CD4-positive, alpha-beta T cell treated with Interleukin-1 beta for 1 hour (primary cell): ENCODE measurements at places on chromosomes 4 and X.

DNA sequence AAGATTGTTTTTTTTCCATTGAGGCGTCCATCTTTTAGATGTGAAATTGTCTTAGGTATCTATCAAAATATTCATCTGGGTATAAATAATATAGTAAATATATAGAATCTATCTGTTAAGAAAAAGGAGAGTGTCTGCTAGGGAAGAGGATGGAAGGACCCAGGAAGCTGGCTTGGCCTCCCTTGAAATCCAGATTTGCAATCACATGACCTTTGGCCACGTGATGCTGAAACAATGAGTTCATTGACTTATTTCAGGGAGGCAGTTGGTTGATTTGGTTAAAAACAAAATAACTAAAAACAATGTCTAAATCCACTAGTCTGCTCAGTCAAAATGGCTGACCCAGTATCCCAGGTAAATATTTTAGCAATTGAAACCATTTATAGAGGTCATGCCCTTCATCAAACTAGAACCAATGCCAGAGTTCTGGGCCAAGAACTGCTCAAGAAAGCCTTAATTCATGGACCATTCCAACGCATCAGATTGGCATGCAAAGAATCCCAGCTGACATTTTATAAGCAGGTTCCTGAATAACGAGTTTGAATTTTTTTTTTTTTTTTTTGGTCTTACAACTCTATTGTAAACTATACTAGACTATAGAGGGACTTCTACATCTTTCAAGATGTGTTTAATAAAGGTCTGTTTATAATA, 172.7 kb downstream of the MID1 start:
- DNase-seq, result no peak

- no peak for DNase-seq
Measured at GRCh38 chr4:38728631-38729141, 54.1 kb downstream of the TLR10 start.

GRCh38 chr4:157702831-157703230, 470.0 kb downstream of the GASK1B start:
- DNase-seq, result no peak

- peak; percentile 40 for DNase-seq
Measured at GRCh38 chr4:15410750-15411149, 17.1 kb upstream of the C1QTNF7 start.

DNA sequence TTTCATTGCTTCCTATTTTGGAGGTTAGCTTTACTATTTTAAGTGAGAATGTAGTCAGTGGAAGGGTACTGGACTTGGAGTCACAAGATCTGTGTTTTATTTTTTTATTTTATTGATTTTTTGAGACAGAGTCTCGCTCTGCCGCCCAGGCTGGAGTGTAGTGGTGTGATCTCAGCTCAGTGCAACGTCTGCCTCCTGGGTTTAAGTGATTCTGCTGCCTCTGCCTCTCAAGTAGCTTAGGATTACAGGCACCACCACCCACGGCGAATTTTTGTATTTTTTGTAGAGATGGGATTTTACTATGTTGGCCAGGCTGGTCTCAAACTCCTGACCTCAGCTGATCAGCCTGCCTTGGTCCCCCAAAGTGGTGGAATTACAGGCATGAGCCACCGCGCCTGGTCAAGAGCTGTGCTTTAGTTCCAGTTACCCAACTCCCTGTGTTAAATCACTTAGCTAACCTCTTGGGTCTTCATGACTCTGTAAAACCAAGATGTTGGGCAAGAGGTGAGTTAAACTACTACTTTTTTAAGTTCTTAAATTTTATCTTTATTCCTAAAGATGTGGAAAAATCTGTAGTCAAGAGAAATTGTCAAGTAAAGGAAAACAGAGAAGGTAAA, 11.2 kb downstream of the USP9X start:
- DNase-seq, result no peak

DNA sequence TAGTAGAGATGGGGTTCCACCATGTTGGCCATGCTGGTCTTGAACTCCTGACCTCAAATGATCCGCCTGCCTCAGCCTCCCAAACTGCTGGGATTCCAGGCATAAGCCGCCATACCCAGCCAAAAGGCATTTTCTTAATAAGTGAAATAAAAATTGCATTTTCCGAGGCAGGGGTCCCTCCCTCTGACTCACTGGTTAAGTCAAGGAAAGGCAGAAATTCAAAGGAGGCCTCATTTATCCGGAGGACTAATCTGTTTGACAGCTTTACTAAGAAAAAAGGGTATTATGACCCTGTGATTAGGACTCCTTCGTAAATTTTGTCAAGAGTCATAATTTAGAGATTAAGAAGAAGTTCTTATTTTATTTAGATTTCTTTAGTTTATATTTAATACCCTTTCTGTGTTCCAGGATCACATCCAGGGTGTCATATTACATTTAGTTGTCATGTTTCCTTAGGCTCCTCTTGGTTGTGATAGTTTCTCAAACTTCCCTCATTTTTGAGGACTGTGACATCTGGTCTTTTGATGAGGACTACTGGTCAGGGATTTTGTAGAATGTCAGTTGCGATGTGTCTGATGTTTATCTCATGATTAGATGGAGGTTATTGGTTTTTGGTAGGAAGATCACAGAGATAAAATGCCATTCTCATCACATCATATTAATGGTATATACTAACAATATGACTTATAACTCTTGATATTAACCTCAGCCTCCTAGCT, 753.7 kb upstream of the AMOT start:
- DNase-seq, result no peak

DNA sequence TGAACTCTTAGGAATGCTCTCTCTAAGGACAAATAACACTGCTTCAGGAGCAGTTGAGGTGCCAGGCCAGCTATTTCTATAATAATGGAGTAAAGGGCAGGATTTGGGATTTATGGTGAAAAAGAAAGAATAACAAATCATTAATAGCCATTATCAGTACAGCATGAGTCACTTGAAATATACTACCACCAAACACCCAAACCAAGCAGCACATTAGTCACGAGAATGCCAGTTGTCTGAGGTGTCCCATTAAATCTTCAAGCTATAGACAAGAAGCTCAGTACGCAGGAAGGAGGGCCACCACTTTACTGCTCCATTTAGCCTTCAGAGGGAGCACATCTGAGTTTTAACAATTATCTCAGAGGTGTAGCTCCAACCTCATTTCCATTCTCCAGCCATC, 106.8 kb upstream of the MAGEA10 start:
- no peak for DNase-seq

DNA sequence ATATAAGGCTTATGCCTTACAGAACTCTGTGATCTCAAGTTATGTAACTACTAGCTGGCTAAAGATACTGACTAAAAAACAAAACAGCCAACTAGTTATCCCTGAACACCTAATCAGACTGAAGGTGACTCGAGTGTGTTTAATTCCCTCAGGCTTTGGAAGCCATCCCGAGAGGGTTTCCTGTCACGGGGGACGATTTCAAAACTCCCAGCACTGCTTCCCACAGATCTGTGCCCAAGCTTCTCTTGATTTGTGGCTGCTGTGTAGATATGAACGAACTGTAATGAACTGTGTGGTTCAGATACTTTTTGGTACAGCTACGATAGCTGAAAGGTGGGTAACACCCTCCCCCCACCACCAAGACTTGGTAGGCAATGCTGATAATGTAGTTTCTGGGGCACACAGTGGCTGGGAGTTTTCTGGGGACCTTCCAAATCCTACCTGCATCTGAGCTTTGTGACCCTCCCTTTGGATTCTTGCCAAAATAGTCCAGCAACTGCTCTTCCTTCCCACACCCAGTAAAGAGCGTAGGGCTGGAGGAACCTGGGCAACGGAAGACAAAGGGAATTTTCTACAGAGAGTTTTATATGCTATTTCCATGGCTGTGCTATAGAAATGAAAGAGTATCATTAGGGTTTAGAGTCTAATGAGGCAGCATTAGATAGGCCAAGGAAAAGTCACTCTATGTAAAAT, 148.8 kb downstream of the MGST2 start:
- DNase-seq, result no peak

GRCh38 chrX:48592971-48593370, 4.3 kb upstream of the WDR13 start:
- no peak for DNase-seq

GRCh38 chr4:183289688-183290087, 30.4 kb downstream of the CLDN22 start:
- DNase-seq, result no peak

- DNase-seq, result peak; percentile 55
Measured at GRCh38 chrX:136028383-136028984, 43.2 kb downstream of the SLC9A6 start.

DNA sequence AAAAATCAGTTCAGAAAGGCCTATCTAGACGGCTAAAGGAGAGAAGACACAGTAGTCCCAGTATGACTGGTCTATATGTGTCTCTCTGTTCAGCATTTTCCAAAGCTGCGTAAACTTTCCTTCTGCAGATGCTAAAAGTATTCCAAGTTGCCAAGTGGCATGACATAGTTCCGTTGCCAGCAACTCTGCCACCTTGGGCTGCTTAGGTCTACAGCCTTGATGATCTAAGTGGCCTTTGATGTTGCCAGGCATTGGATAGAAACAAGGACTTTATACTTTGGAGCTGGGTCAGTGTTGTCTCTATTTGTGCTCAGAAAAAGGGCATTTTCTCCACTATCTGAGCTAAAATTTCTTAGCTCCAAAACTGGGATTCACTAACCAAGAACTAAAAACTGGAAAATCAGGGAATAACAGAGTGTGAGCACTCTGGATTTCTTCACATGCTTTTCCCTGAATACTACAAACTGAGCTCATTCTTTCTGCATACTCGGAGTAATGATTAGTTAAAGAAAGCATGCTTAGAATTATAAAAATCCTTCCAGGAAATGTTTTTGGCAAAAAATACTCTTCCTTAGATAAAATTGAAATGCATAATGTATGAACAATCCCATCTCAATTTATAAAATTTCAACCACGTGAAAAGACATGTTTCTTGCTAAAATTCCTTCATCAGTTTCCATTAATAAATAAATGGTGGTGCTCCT, 191.4 kb downstream of the ADAMTS3 start:
- no peak for DNase-seq

DNA sequence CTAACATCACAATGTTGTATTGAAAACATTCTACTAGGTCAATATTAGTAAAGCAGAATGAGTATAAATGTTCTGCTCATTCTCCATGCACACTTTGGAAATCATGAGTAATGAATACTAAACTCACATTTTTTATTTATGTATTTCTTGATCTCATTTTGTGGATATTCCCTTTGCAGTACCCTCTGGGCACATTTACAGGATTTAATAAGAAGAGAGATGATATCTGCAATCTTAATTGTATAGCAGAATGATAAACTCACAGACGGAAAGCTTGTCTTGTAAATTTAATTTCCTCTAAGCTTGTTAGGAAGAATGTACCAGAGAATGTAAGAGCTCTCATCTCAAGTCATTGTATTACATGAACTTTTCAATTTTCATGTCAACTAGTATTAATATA, 1279.7 kb downstream of the PCDH7 start:
- DNase-seq, result no peak

- DNase-seq, result no peak
Measured at GRCh38 chr4:13523591-13524503, 20.5 kb downstream of the NKX3-2 start.

DNA sequence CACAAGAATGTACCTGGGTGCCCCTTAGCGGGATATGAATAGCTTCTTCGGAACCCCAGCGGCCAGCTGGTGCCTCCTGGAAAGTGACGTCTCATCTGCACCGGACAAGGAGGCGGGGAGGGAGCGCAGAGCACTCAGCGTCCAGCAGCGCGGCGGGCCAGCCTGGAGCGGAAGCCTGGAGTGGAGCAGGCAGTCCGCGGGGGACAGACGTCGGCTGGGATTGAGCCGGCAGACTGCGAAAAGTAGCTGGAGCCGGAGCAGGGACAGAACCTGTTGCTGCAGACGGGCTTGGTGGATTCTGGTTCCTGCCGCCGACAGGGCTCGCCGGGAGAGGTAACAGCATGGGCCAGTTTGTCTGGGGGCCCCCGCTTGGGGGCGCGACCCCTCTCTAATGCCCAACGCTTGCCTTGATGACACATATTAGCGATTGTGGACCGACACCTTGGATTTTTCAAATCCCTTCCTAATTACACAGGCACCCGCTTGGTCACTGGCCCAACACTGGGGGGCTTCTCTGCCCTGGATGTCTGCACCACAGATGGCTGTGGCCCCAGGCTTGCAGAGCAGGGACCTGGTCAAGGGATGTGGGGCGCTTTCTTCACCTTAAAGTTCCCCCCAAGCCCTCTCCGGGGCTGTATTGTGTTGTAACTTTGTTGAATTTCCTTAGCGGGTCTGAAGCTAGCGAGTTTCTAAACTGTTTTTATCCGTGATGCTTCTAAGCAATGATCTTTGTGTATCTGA, at the start of gene NPFFR2:
NPFFR2 (plus strand) TSS at position 133 of the 741 bp plus-strand sequence. CDS start 96,592 bp downstream, outside the sequence.
- no peak for DNase-seq

GRCh38 chrX:143635915-143636314, at the start of gene SLITRK4:
TSS of gene SLITRK4 (minus strand) at chrX:143636101. CDS start at chrX:143631108, 4,993 bp downstream.
- no peak for DNase-seq

- no peak for DNase-seq
Measured at GRCh38 chr4:89723096-89723495, 113.9 kb downstream of the SNCA start.

GRCh38 chr4:126532527-126532926, 1100.2 kb upstream of the INTU start:
- DNase-seq, result no peak

DNA sequence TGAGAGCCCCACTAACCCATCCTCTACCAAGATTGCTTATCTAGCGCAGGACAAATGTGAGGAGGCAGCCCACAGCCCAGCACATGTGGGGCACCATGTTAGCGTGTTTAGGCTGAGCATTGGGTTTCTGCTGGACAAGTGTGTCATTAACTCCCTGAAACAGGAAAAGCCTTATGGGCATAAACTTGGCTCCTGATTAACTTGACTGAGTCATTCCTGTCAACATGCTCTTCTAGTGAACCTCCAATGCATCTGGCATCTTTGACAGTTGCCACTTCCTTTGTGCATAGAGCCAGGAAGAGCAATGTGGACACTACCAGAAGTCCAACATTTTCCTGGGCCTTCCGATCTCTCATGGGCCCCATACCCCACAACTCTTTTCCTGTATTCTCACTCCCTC, 2.5 kb downstream of the SPIN2A start:
- DNase-seq, result no peak

GRCh38 chr4:4819213-4819606, 40.3 kb upstream of the MSX1 start:
- no peak for DNase-seq

DNA sequence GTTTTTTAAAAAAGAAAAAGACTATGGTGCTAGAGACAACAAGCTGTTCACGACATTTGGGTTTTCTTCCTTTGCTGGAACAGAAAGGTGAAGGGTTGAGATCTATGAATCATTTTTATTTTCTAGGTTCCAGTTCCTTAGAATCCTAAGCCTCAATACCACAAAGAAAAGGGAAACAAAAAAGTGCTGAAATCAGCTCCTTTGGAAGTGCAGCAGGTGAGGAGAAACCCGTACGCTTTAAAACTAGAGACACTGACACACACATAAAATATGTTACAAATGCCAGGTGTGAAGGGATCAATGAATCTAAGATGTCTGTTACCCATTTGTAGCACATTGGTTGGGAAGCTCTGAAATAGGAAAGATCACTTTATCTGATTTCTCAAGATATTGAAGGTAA, 125.2 kb downstream of the AREG start:
- DNase-seq, result no peak
